Peyer's patch (tissue), 4 donors: ENCODE measurements at places on chromosomes 2 and 18.
A peak's percentile ranks its signal among the peaks of the same experiment; 100 is the strongest.

- DNase-seq, result no peak
Observed at GRCh38 chr2:241122376-241123002, 20.4 kb upstream of the MTERF4 start.

DNA sequence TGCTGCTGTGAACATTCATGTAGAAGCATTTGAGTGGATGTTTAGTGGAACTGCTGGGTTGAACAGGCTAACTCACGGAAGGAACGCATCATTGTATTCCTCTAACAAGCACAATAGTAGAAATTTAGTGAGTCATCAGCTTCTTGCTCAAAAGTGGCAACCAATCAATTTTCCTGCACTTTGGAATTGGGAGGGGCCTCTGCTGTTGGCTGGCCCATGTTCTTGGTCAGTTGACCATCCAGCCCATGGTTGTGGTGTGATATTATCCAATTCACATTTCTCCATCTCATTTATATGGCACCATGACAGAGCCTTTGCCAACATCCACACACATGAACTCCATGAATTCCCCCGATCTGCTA lies 95.0 kb downstream of the TNFRSF11A start:
- no peak for DNase-seq

GRCh38 chr2:196233805-196234475 lies 62.6 kb upstream of the STK17B start:
- DNase-seq, result peak; percentile 46

DNA sequence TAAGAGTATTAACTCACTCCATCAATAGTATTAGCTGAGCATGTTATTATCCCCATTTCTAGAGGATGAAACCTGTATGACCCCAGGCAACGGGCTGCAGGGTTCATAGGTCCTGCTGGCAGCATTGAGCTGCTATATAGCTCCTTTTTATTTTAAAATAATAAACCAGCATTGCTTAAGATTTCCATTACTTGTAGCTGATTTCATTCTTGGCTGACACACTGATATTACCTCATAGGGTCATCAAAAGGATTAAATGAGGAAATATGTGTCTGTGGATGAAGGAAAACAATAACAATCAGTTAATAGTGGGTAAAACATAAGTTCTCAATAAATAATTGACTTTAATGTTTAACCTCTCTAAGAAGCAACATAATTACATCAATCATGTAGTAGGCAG lies 48.3 kb upstream of the NRP2 start:
- no peak for DNase-seq

GRCh38 chr2:96730212-96730611 lies 9.7 kb downstream of the LMAN2L start:
- DNase-seq, result no peak

- no peak for DNase-seq
Observed at GRCh38 chr18:72375618-72376017, 168.5 kb downstream of the CBLN2 start.

DNA sequence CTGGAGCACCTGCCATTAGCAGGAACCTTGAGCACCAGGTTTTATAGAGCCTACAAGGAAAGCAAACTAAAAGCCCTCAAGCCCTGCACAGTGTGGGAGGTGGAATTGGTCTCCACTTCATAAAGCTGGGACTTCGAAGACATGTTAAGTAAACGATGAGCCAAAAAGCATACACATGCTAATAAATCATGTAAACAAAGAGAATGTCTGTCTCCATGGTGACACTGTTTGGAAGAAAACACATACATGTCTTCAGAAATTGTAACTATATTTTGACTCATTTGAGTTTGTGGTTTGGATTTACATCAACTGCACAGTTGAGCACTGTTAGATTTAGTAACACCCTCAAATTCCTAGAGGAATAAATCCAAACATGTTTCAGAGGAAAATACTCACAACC lies 978.5 kb upstream of the LRRTM1 start:
- no peak for DNase-seq

- DNase-seq, result no peak
Observed at GRCh38 chr2:228507870-228508269, 326.4 kb upstream of the SPHKAP start.

DNA sequence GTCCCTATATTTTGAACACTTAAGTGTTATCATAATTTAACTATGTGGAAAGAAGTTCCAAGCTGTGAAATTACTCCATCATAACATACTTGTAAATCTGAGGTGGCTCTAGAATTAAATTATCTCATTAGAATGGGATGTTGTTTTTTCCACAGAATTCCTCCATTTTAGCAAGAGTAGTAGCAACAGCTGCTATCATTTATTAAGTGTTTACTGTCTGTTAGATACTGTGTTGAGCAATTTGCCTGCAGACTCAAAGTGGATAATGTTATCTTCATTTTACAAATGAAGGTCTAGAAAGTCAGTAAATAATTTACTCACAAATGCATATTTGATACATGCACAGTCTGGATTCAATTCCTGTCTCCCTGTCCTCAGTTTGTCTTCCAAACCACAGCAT lies 504.8 kb upstream of the NRP2 start:
- DNase-seq, result no peak

- DNase-seq, result no peak
Observed at GRCh38 chr2:70921839-70922234, 13.9 kb upstream of the ATP6V1B1 start.

DNA sequence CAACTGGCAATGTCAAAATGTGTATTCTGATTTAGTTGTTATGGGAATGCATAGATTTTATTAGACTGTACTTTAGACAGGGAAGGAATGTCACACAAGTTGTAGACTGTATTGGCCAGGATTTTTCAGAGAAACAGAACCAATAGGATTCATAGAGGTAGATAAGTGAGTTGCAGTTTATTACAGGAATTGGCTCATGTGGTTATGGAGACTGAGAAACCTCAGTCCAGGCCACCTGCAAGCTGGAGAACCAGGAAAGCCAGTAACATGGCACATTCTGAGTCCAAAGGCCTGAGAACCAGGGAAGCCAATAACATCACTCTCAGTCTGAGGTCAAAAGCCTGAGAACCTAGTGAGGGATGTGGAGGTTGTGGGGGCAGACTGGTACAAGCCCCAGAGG lies 1.8 kb upstream of the GALNT5 start:
- DNase-seq, result no peak

DNA sequence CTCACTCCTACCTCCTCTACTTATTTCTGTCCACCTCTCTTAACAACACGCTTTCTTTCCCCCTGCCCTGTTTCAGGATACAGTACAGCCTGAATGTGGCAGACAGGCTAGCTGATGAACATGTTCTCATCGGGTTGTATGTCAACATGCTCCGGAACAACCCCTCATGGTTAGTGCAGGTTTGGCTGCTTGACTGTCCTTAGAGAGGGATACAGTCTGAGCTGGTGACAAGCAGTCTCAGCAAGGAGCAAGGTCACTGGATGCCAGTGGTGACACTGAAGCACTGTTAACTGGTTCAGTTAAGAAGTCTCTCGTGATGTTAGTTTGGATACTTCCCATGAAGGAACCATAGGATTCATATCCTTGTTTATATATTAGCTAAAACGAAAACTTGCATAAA lies 128.6 kb downstream of the DTNA start:
- no peak for DNase-seq

GRCh38 chr2:169705927-169706326 lies 11.7 kb downstream of the PHOSPHO2 start:
- no peak for DNase-seq

DNA sequence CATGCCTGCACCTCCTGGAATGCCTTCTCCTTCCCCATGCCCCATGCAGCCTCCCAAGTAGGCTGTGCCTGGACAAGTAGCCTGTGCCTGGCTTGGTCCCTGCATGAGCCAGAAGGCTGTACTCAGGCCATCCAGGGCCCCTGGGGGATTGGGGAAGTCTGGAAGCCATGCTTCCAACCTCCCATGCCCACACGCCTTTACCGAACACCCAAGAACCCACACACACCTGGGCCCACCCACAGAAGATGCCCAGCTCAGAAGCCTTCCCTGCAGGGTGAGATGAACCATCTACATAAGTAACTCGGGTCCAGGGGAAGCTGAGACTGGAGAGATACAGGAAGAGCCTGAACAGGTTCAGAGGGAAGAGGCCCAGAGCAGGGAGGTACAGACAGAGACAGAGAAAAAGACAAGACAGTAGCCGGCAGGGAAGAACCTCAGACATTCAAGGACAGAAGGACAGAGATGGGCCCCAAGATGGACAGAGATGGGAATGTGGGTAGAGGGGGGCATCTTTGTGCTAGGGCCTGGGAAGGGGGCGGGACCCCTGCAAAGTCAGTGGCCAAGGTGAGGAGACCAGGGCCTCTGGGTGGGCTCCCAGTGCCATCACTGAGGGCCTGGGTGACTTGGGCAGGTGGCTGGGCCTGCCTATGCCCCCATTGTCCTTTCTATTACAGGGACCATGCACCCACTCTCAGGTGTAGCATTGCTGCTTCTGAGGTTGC lies 4.3 kb downstream of the BIN1 start:
- no peak for DNase-seq

- peak; percentile 60 for DNase-seq
Observed at GRCh38 chr2:105919191-105919811, 174.6 kb downstream of the NCK2 start.

GRCh38 chr2:186599186-186599778 lies 9.4 kb downstream of the ITGAV start:
- DNase-seq, result no peak

GRCh38 chr2:154142480-154142879 lies 270.8 kb downstream of the GALNT13 start:
- DNase-seq, result no peak

- no peak for DNase-seq
Observed at GRCh38 chr2:37944268-37944667, 19.2 kb downstream of the RMDN2 start.
